Heart right ventricle (tissue), 16 donors: ENCODE measurements at places on chromosomes 7 and 10.
A peak's percentile ranks its signal among the peaks of the same experiment; 100 is the strongest.

DNA sequence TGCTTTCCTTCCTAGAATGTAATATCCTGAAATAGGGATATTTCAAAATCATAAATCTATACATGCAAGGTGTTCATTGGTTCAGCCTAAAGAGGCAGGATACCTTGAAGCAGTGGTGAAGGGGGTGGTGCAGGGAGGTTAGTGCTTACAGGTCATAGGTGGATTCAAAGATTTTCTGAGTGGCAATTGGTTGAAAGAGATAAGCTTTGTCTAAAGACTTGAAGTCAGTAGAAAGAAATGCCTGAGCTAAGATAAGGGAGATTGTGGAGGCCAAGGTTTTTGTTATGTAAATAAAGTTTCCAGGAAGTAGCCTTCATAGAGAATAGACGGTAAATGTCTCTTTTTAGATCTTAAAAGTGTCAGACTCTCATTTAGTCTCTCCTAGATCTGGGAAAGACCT is 741.2 kb upstream of the ZWINT start:
- DNase-seq = no peak

DNA sequence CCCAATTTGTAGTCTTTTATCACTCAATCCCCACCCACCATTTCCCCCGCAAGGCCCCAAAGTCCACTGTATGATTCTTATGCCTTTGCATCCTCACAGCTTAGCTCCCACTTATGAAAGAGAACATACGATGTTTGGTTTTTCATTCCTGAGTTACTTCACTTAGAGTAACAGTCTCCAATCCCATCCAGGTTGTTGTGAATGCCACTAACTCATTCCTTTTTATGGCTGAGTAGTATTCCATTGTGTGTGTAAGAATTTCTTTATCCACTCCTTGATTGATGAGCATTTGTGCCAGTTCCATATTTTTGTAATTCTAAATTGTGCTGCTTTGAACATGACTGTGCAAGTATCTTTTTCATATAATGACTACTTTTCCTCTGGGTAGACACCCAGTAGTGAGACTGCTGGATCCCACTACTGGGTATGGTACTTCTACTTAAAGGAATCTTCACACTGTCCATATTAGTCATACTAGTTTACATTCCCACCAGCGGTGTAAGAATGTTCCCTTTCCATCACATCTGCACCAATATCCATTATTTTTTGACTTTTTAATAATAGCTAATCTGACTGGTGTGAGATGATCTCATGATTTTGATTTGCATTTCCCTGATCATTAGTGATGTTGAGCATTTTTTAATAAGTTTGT is 152.6 kb downstream of the JMJD1C start:
- DNase-seq = no peak

- DNase-seq = no peak
These were observed 144.5 kb upstream of the PTN start for GRCh38 chr7:137488038-137488437.

DNA sequence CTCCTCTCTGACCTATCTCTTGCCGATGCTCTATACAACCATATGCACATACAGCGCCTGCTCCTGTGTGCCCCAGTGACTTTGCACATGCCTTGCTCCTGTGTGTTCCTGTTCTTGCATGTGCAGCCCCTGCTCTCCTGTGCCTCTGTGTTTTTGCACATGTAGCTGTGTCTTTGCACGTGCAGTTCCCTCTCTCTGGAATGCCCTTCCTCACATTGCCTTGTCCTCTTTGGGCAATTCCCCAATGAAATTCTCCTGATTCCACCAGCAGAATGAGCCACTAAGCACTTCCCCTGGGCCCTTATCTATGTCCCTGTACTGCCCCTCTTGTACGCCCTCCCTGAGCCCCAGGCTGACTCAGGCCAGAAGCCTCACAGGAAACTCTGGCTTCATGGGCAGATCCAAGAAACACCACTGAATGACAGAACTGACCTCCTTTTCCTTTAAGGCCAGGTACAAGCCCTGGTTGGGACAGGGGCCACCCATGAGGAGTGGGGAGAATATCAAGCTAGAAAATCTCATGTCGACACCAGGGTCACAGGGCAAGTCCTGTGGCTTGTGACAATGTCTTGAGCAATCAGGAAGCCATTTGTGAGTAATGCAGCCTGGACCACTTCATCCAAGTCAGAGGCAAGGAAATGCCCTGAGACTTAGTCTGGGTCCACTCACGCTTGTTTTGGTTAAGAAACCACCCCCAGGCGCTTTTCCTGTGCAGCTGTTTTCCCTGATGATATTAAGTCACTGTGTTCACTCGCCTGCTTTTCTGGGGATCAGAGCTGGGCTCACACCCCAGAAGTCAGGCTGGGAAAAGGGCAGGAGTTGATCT is 1.9 kb upstream of the ARHGAP22 start:
- peak; percentile 41 for DNase-seq

- DNase-seq = no peak
These were observed 3.9 kb downstream of the TECTB start for GRCh38 chr10:112286837-112287818.

DNA sequence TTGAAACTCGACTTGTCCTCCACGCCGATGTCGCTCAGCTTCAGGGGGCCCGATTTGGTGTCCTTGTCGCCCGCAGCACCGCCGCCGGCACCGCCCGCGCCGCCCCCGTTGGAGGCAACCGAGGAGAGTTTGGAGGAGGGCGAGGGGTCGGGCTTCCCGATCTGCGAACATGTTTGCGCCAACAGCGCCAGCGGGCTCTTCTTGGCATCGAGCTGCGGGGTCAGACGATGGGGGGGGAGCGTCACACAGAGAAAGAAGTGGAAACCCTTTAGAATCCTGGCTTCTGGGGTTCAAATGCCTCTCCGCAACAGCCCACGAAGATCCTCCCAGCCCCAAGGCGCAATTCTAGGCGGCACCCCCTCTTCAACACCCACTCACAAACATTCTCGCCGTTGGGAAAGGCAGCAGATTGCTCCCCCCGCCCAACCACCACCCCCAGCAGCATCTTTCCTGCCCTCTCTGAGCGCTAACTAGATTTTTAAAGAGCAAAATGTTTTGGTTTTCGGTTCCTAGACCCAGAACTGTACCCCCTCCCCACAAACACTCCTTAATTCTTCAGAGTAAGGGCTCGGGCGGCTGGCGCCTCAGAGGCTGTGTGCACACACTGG is 1.3 kb downstream of the ZNF503 start:
- DNase-seq = peak; percentile 31

GRCh38 chr7:43572516-43573049 is 10.3 kb upstream of the STK17A start:
- no peak for DNase-seq

DNA sequence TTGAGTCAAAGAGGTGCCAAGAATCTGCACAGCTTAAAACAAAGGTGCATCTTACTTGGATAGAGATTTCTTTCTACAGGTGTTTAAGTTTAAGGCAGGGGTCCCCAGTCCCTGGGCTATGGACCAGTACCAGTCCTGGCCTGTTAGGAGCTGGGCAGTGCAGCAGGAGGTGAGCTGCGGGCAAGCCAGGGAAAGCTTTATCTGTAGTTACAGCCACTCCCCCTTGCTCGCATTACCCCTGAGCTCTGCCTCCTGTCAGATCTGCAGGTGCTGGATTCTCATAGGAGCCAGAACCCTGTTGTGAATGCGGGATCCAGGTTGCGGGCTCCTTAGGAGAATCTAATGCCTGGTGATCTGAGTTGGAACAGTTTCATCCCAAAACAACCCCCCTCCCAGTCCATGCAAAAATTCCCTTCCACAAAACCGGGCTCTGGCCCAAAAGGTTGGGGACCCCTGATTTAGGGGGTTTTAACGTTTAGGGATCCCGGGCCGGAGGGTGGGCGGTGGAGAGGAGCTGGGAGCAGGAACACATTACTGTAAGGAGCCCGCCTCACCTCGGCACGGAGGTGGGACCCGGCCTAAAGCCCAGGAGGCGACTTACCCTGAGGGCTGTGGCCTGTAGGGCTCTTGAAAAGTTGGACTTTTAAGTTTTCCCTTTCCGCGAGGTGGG is 60.2 kb downstream of the ZNF467 start:
- DNase-seq = no peak

DNA sequence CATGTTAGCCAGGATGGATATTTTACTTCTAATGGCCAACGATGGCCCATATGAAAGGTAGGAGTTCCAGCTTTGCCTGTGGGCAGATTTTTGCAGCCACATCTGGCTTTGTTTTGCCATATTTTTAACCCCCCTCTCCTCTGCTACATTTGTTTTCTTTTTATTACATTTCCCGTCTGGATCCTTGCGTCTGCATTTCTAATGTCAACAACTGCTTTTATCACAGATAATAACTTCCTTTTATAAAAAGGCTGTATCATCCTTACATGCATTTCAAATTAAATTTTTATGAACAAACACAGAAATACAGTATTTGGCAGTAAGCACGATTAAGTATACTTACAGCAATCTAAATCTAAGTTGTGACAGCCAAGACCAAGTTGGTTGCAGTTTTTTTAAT is 156.0 kb downstream of the BAMBI start:
- no peak for DNase-seq

DNA sequence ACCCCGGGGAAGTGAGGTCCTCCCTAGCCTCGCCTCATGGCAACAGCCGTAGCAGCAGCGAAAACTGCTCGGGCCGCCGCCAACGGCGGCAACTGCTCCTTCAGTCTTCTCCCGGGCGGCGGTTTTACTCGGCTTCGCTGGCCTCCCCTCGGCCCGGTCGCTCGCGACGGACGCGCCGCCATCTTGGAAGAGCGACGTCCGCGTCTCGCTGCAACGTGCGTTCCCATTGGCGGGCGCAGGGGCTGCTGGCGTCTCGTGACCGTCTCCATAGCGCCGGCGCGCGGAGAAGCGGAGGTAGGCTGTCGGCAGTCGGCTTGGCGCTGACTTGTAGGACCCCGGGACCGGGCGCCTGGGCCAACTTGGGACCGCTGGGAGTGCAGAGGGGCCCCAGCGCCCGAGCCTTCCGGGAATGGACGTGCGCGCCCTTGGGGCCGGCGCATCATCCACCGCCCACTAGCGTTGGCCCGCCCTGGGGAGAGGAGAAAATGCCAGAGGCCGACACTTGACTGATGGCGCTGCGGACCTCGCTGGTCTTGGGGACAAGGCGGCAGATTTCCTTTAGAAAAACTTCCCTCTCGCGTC is at the start of gene SNX13:
SNX13 (minus strand) TSS at position 193 of the 582 bp plus-strand sequence. CDS start 199 bp downstream, outside the sequence.
- peak; percentile 90 for DNase-seq

GRCh38 chr10:113047151-113047550 is 97.1 kb downstream of the TCF7L2 start:
- DNase-seq = no peak

GRCh38 chr10:125762692-125763648 is 12.7 kb downstream of the MMP21 start:
- DNase-seq = no peak

DNA sequence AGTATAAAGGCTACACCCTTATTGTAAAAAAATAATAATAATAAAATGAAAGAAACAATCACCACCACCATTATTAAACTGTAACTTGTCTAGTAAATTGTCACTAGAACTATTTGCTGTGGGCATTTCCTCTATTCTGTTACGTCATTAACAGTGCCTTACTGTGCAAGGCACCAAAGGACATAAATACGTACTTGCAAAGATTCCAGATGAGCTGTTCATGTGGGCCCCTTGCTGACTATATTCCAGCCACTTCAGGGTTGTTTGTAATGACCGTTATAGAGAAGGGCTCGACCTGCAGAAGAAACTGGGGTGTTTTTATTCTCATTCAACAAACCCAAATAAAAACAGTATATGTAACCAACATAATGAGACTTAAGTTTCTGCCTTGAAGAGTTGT is 60.4 kb downstream of the KLRG2 start:
- DNase-seq = no peak

GRCh38 chr7:157684157-157684908 is 347.5 kb downstream of the DNAJB6 start:
- no peak for DNase-seq

DNA sequence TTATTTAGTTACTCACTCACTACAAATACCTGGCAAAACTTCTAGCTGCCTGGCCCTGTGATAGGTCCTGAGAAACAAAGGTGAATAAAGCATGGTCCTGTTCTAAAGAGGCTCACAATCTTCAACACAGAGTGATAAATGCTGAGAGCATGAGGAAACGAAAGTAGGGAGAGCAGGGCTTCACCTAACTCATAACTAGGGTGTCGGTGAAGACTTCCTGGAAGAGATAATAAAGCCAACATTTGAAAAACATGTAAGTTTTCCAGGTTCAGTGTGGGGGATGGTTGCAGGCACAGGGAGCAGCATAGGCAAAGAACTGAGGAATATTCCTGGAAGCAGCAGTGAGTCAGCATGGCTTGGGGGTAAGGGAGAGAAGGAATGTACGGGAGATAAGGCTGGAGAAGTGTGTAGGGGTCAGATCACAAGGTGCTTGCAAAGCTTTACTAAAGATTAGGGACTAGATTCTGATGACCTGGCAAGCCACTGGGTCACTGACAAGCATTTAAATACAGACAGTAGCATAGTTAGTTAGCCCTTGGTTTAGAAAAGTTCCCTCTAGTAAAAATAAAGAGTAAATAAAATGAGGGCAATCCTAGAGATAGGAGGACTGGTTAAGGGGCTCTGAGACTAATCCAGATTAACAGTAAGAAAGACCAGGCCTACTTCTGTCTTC is 5.1 kb downstream of the KEL start:
- DNase-seq = no peak

DNA sequence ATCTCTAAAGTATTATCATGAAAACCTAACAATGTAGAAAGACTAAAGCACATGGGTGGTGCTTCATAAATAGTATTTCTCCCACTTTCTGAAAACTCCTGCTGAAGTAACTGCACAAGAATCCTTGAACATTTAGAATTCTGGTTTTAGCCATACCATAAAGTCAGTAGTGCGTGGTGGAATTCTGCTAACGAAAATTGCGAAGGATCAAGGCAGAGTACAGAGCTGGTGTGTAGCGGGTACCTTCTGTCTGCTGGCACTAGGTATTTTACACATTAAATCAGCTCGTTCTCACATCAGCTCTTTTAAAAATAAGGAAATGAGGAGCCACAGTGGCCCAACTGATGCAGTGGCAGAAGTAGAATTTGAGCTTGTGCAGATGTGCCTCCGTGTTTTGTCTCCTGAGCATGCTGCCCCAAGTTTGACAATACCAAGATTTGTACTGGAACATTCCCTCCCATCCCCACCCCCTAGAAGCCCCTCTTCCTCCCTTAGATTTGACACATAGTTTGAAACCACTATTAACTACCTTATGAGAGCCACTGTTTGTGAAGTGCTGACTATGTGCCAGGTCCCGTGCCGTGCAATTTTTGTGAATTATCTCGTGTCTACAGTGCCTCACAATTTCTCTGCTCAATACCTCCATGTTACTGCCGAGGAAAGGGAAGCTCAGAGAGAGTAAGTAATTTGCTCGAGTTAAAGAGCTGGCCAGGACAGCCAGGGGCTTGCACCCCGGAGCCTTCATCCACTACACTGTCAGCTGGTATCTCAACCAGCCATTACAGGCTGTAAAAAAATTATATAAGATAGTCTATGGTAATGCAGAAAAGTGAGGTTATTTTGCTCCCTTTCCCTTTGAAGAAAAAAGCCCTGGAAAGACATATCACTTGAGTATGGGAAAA is 66.9 kb downstream of the EGFR start:
- no peak for DNase-seq

GRCh38 chr10:71474702-71475242 is 78.1 kb downstream of the CDH23 start:
- DNase-seq = no peak
